ENCODE measurements at places on chromosomes 6 and 20. TPM values are rescaled to one million over a fixed set of nuclear protein-coding genes. Genes with fewer than 3 reads are reported as not detected.

Gene IMPG1
- not detected for total RNA-seq

Gene MUC21
- total RNA-seq: not detected

Gene ZFP57
- not detected for total RNA-seq

Gene MOG
- not detected for total RNA-seq

Gene TRIM26
- 88.3 TPM for total RNA-seq

Gene WFDC12
- not detected for total RNA-seq

Gene TREM1
- total RNA-seq: 0.40 TPM

Gene DNMT3B
- total RNA-seq: 4.1 TPM

Gene FNDC1
- total RNA-seq: not detected

Gene TINAG
- total RNA-seq: not detected

Gene STMND1
- not detected for total RNA-seq

GRCh38 chr6:82408952-82409431 lies 45.4 kb downstream of the TPBG start:
- DNase-seq: no peak

GRCh38 chr6:135087403-135087802 lies 32.8 kb upstream of the HBS1L start:
- peak; percentile 34 for DNase-seq

- no peak for DNase-seq
Measured at GRCh38 chr6:82182756-82183155, 64.8 kb downstream of the IBTK start.

GRCh38 chr6:119326291-119327005 lies 23.1 kb downstream of the MAN1A1 start:
- DNase-seq: no peak

DNA sequence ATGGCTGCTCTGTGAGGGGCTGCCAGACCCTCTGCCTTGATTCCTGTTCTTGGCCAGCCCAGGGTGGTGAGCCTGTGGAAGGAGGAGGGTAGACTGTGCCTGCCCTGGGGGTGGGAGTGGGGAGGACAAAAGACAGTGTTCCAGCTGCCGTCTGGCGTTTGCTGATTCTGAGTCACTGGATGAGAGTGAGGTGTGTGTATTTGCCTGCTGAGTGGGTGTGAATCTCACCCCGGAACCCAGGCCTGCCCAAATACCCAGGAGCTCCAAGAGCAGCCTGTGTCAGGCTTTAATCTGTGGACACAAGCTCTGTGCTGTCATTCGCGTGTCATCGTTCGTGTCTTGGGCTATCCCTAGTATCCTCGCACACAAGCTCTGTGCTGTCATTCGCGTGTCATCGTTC lies 2.6 kb upstream of the LKAAEAR1 start:
- no peak for DNase-seq

GRCh38 chr6:47741807-47742206 lies 40.0 kb upstream of the OPN5 start:
- no peak for DNase-seq

DNA sequence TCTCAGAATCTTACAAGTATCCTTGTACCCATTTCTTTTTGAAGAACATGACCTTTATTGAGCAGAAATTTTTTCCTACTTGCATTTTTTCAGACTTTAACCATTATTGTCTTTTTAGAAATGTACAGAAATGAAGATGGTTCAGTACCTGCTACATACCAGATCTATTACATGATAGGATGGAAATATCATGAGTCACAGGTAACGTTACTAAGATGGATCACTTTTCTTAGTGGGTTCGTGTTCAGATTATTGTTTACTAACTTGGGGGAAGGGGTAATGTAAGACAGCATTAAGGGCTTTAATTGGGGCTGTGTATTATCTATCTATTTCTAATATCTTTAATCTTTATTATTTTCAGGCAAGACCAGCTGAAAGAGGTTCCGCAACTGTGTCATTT lies 31.9 kb downstream of the NDUFAF5 start:
- no peak for DNase-seq

DNA sequence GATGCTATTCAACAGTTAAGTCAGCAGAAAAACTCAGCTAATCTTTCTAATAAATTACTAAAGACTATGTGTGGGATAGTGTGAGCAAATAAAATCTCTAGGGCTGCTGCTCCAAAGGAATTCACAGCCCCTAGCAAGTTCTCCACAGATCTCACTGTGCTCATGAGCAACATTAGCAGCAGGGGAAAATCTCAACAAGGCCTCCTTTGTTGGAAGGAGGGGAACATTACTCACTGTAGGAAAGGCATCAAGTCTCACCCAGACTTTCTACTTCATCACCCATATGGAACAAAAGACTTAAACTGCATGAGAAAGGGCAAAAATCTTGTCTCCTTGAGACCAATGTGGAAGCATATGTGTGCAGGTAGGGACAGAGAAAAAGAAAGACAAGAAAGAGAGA lies 726.4 kb upstream of the SLC35B3 start:
- DNase-seq: no peak

DNA sequence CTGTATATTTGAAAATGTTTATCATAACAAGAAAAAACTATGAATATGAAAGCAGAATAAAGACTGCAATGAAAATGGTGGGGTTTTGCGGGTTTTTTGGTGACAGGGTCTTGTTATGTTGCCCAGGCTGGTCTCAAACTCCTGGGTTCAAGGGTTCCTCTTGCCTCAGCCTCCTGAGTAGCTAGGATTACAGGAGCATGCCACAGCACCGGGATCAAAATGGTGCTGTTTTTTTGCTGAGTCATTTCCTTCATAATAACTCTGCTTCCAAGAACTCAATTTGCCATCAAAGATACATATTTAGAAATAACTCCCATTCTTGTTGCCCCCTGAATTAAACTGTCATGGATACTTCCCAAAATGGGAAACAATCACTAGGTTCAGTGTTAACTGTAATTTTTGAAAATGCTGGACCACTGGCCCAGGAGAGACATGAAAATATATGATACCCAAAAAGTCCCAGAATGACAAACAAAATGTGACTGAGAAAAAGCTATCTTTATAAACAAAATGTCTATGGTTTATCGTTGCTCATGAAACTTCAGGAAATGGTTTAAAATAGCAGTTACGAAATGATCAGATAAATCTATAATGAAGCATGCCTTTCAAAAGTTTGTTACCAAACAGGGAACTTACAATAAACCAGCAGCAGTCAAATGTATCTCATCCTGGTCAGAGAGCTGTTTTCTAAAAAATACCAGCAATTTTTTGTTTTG lies 32.2 kb downstream of the ILRUN start:
- no peak for DNase-seq

DNA sequence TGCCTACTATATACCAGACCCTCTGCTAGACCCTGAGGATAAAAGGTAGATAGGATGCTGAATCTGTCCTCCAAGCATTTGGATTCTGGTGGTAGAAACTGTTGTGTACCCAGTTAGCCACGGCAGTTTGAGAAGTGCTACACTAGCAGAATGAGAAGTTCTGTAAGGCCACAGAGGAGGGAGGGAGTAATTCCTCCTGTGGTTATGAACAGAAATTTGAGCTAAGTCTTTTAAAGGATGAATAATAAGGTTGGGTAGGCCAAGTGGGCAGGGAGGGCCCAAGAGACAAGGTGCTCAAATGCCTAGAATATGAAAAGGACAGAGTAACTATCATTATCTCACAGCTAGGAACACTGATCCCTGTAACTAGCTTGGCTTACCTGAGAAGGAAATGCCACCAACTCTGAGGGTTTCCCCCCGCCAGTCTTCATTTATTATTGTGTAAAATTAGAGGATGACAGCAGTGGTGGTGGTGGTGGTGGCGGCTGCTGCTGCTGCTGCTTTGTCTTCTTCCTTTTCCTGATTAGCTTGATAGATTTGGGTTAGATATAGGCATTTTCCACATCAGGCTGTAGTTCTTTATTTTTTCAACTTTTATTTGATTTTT lies 243.3 kb downstream of the PRL start:
- no peak for DNase-seq

- DNase-seq: no peak
Measured at GRCh38 chr6:127366282-127367022, 23.0 kb upstream of the ECHDC1 start.

DNA sequence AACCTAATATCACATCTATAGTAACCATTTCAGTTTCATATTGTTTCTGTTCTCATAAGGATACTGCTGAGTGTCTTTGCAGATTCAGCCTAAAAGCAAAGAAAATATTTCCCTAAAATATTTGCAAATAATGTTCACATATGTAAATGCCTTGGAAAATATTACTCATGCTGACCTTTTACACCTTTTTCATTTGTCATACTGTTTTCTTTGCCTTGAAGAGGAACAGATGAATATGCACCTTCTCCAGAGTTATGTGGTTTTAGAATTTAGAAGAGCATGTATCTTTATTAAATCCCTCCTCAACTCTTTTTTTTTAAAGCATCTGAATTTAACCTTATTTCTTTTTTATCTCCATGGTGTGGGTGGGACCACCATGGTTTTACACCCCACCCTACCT lies 32.5 kb downstream of the NDUFAF5 start:
- DNase-seq: no peak

DNA sequence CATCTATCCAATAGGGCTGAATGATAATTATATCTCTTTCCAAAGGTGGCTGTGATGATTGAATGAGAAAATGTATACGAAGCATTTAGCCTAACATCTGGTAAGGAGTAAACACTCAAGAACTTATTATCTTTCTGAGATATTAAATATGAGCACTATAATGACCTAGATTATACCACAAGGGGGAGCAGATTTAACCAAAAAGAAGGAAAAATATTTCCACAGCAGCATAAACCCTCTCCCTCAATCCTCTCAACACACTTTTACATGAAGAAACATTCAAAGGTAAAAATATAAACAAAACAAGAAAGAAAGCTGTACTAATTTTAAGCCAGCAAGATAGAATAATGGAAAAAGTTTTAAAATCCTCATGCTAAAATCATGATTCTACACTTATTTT lies 68.4 kb downstream of the SHPRH start:
- no peak for DNase-seq

- DNase-seq: no peak
Measured at GRCh38 chr6:161135695-161136591, 137.9 kb downstream of the AGPAT4 start.

- no peak for DNase-seq
Measured at GRCh38 chr6:28802417-28803336, 121.1 kb downstream of the TRIM27 start.

DNA sequence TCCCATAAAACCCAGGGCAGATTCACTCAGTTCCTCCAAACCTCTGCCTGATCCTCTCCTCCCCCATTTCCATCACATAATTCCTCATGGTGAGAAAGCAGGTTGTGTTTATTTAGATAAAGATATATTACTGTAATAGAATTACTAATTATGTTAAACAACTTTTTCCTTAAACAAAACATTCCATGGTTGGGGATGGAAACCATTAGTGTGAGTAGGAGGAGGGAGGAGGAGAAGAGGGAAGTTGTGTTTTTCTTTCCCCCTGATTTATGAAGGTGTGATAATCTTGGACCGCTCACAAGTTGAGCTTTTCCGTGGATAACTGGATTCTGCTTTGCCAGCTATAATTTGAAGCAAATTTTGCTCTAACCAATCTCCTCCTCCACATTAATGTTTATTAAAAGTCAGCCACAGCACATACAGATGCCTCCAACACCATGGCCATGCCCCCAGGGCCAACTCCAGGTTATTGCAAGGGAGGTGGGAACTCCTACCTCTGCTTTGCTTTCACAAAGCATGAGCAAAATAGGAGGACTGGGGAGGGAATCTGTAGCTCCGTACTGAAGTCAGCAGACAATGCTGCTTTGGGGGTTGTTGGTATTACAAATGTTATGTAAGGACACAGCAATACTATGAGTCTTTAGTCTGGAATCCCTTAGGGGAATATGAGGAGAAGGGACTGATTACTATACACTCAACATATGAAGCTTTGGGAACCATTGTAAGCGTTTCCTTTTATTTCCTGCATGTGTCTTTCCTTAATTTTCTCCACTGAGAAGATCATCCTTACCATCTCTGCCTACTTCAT lies 542.0 kb downstream of the DHX35 start:
- no peak for DNase-seq

Measured in activated CD4-positive, alpha-beta T cell treated with anti-CD3 and anti-CD28 coated beads, Interleukin-2, amount 10 ng/mL, durations not matched to agents 7 days and 5 days (primary cell).